Activated T-helper 9 cell treated with anti-CD3 and anti-CD28 coated beads, Interleukin-2, amount 50 U/mL, for 16 hours (primary cell): ENCODE measurements at places on chromosomes 5 and 9.

DNA sequence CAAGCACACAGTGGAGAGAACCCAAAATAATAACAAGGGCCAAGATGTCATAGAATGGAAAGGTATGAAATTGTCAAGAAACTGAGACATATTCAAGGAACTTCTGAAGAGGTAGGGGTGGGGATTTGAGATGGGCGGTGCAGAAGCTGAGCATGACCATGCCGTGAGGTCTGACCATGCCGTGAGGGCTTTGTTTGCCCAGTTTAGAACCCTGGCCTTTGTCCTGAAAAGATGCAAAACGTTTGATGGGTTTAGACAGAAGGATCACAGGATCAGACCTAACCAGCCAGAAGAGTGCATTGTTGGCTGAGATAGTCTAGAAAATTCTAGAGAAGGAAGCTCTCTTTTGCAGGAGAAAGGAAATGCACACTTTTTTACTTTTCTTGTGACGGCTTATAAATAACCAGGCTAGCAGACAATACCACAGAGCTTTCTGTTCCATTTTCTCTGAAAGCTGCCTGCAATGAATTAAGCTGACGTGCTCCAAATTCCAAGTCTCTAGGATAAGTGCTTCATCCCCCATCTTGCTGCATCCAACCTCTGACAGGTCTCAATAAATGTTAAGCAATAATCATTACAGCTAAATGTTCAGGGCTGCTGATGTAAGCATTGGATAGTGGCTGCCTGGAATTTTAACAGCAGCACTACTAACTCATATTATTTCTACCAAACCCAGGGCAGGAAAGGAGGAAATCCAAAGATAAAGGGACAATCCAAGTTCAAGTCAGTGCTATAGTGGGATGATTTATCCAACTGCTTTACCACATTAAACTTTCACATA, 110.9 kb upstream of the IL6ST start:
- no peak for DNase-seq

DNA sequence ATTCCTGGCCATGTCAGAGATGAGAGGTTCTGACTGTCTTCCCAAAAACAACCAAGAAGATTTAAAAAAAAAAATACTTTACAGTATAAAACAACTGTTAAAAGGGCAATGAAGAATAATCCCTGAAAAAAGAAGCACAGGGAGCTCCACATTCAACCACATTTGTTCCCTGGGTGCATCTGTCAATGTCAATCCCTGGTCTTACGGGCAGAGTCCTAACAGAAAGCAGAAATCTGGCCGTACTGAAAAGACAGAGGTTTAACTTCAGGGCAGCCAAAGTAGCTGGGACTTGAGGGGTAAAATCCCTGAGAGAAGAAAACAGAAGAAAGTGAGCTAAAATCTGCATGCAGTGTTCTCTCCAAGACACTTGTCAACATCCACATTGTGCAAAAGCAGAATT, 76.6 kb downstream of the RICTOR start:
- no peak for DNase-seq

DNA sequence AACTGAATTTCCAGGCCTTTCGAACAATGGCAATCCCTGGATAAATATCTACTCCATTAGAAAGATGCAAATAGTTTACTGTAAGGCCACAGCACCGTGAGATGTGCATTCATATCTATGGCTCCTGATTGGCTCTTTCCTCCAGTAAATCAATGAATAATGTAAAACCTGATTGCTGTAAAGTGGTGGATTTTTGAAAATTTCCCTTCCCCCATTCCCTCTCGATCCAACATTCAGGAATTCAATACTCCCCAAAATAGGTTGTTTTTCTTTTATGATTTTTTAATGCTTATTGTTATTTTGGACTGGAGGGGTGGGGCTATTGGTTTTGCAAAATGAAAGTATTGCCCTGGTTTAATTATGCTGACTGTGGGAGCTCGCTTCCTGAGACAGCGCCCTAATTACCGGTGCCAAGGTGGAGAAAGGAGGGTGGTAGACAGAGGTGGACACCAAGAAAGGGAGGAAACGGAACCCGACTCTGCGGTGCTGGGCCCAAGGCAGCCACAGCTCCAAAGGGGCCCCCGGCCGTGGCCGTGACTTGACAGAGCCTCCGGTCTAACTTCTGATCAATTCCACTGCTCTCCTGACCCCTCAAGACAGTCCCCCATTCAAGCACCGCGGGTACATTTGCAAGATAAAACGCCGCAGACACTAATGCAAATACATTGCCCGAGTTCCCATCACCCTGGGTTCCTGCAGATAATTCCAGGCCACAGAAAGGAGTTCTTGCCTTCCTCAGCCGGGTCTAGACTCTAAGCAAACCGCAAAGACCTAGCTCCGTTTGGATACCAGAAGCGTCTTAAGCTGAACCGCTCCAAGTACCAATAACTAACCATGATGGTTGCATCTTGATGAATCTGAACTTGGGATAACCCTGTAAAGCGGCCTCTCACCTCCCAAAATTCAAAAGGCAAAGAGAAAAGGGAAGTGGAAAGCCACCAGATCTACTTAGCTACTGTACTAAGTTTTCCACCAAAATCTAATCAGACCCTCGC, 211.2 kb downstream of the MEF2C start:
- DNase-seq: no peak

DNA sequence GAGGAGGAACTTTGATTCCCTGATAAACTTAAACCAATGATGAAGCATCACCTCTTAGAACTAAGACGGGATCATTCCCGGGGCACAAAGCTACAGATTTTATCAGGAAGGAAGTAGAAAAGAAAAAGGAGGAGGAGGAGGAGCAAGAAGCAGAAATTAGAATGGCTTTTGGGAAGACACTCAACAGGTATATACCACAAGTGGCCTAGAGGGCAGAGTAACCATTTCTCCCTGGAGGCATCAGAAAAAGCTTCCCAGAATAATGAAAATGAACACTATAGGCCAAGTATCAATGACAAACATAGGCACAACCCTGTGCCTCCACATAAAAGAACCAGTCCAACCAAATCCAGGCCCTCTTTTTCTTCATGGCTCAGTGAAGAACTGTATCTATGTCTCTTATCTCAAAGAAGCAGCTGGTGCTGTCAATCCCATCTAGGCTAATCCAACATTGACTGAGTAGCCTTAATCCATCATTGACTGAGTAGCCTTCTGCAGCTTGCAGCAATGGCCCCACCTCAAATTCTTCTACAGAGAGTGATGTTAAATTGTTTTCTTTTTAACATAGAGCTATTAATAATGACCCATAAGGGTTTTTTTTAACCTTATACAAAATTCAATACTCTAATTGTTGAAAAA, 178.8 kb upstream of the KIF2A start:
- DNase-seq: no peak

GRCh38 chr5:58885260-58885659, 302.4 kb downstream of the RAB3C start:
- no peak for DNase-seq

DNA sequence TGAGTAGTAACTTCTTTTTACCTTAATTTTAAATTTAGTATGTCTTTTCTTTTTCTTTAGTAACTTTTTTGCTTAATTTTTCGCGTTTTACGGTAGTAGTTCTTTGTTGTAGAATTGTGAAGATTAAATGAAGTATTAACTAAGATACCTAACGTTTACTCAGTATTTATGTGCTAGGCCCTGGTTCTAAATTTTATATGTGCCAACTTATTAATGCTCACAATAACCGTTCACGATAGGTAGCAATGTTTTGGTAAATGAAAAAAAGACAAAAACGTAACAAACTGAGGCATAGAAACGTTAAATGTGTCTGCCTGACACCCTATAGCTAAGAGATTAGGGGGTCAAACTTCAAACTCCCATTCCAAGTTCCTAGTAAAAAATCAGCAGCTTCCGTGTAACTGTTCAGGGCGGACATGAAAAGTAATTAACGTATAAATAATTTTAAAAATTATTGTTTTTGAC, 1.2 kb downstream of the MRPS30 start:
- no peak for DNase-seq
